ENCODE measurements at places on chromosomes 5 and 9.
A peak's percentile ranks its signal among the peaks of the same experiment; 100 is the strongest.

GRCh38 chr5:134772461-134773125 lies 14.0 kb downstream of the DDX46 start:
- H3K4me1 ChIP-seq, result no peaks in the 10 kb centered on the region
- no peaks in the 10 kb centered on the region for H3K27me3 ChIP-seq
- no peak overlapping the region for H3K4me3 ChIP-seq

GRCh38 chr5:159096924-159097783 lies 2.6 kb downstream of the EBF1 start:
- no peak overlapping the region for H3K27ac ChIP-seq
- peaks cover 26% of the 10 kb centered on the region for H3K27me3 ChIP-seq
- no peaks in the 10 kb centered on the region for H3K36me3 ChIP-seq
- peak overlapping the region; percentile 89 for H3K4me3 ChIP-seq
- DNase-seq, result no peak

DNA sequence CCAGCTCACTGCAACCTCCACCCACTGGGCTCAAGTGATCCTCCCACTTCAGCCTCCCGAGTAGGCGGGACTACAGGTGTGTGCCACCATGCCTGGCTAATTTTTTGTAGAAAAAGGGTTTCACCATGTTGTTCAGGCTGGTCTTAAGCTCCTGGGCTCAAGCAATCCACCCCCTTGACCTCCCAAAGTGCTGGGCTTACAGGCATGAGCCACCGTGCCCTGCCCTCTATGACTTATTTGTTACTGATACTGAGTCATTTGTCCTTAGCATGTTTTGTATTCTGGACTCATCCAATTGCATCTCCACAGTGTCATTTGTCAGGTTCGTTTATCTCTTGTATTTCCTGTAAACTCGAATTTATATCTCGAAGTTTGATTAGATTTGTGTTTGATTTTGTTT lies 2.7 kb upstream of the ITK start:
- H3K27me3 ChIP-seq, result peaks cover 14% of the 10 kb centered on the region
- H3K4me3 ChIP-seq, result no peak overlapping the region
- no peak overlapping the region for H3K27ac ChIP-seq

GRCh38 chr9:98211260-98211659 lies 18.8 kb upstream of the CORO2A start:
- no peak overlapping the region for H3K4me3 ChIP-seq
- H3K27me3 ChIP-seq, result no peaks in the 10 kb centered on the region
- H3K4me1 ChIP-seq, result peaks cover 23% of the 10 kb centered on the region
- DNase-seq, result no peak
- peaks cover 4% of the 10 kb centered on the region for H3K36me3 ChIP-seq

DNA sequence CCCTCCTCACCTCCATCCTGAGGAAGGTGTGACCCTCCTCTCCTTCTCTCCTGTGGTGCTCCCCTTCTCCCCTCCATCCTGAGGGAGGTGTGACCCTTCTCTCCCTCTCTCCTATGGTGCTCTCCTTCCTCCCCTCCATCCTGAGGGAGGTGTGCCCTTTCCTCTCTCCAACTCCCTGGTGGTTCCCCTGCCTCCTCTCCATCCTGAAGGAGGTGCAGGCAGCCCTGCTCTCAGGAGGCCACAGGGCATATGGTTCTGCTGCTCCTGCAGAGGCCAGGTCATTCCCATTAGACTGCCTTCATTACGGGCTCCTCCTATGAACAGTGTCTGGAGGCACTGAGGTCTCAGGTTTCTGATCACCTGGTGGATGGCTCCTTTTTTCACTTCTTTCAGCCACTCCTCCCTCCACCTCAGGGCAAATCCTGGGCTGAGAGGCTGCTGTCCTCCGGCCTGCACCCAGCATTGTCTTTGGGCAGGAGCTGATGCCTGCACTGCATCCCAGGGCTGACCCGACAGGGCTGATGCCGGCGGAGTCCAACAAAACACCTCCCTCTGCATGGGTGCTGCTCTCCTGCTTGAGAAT lies 197.1 kb downstream of the MED10 start:
- H3K27me3 ChIP-seq, result peaks cover 3% of the 10 kb centered on the region
- no peak overlapping the region for H3K27ac ChIP-seq
- no peak overlapping the region for H3K4me3 ChIP-seq
- DNase-seq, result no peak
- no peaks in the 10 kb centered on the region for H3K4me1 ChIP-seq

GRCh38 chr5:151285683-151286082 lies 17.9 kb downstream of the SLC36A3 start:
- DNase-seq, result no peak
- no peak overlapping the region for H3K27ac ChIP-seq
- no peaks in the 10 kb centered on the region for H3K36me3 ChIP-seq
- peaks cover 18% of the 10 kb centered on the region for H3K27me3 ChIP-seq
- H3K4me1 ChIP-seq, result peaks cover 9% of the 10 kb centered on the region
- H3K4me3 ChIP-seq, result no peak overlapping the region
